H4 (cell line): ENCODE measurements at places on chromosomes 16 and 17.

DNA sequence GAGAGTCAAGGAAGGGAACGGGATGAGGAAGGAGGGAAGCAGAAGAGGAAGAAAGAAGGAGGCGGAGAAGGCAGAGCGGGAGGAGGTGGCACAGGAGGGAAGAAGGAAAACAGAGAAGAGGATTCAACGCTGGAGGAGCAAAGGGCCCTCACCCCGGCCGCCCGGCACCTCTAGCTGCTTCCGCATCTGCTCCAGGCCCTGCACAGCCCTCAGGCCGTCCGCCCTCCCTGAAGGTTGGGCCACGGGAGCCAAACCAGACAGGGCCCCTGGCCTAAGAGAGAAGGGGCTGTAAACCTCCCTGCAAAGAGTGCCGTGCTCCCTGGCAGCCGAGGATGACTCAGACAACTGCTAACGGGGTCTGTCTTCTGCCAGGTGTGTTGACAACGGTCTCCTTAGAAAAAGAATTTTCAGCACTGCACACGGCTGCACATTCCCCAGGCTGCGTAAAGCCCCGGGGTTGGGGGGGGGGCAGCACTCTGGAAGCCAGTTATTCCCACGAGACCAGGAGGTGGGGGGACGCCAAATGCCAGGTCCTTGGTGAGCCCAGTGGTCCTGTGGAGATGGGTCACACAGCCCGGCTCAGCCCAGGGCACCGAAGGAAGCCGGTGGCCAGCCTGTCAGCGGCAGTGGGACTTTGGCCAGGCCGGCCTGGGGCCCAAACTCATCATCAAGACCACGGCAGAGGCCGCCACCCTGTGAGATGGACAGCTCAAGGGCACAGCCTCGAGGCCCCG is 29.1 kb downstream of the MRM3 start:
- no peak for DNase-seq

GRCh38 chr16:80862160-80862705 is 57.8 kb upstream of the CDYL2 start:
- no peak for DNase-seq

DNA sequence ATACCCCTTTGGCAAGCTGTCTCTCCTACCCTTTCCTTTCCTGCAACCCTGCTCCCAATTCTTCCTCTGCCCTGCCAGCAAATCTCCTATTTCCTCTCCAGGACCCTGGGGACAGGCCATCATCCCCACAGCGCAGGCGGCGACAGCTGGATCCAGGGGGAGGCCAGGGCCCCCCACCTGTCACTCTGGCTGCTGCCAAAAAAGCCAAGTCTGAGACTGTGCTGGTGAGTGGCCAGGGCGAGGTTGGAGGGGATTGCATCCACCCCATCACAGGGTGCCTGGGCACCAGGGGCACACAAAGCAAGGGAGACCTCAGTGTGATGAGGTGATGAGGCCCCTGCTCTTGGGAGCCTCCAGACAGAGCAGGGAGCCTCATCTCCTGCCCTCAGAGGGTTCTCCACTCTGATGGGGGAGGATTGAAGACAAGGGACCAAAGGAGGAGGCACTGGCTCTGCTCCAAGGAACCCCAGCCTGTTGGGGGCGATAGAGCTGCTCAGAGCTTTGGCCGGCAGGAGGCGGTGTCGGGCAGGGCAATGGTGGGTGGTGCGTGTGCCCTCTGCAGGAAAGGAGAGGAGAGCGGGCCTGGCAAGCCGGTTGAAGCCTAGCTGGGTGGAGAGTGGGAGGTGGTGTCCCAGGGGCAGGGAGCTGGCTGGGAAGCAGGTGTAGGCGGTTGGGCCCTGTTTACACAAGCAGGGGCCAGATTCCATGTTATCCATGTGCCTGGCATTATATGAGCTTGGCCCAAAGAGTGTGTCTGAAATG is 15.6 kb upstream of the PDK2 start:
- peak; percentile 78 for DNase-seq

DNA sequence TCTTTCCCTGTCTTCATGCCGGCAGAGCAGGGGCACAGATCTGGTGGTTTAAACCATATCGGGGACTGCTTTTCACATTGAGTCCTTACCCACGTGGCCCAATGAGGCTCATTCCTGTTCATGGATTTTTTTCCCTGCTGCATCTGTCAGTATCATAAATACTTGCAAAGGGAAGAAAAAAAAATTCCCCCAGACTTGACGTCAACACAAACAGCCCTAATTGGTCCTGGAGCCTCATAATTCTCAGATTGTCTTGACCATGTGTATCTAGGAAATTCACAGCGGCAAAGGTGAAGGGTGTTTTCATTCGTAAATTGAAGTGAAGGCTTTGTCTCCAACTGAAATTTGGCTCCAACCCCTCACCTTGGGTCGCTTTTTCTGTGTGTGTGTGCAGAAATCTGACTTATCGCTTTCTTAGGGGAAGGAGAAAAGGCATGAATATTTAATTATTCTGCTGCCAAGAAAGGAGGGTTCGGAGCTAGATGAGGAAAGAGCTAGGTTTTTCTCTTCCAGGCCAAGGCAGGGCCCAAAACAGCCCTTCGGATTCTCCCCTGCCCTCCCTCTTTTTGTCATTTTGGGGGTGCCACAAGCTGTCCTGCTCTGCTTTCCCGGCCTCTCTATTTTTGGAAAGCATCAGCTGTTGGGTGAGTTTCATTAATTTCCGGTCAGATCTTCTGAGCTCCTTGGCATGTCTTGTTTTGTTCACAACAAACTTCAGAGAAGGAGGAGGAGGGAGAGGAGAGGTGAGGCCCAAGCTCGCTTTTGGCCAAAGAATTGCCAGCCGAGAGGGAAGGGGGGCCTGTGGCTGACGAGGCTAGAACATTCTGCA is 17.8 kb upstream of the CIBAR2 start:
- DNase-seq, result no peak

DNA sequence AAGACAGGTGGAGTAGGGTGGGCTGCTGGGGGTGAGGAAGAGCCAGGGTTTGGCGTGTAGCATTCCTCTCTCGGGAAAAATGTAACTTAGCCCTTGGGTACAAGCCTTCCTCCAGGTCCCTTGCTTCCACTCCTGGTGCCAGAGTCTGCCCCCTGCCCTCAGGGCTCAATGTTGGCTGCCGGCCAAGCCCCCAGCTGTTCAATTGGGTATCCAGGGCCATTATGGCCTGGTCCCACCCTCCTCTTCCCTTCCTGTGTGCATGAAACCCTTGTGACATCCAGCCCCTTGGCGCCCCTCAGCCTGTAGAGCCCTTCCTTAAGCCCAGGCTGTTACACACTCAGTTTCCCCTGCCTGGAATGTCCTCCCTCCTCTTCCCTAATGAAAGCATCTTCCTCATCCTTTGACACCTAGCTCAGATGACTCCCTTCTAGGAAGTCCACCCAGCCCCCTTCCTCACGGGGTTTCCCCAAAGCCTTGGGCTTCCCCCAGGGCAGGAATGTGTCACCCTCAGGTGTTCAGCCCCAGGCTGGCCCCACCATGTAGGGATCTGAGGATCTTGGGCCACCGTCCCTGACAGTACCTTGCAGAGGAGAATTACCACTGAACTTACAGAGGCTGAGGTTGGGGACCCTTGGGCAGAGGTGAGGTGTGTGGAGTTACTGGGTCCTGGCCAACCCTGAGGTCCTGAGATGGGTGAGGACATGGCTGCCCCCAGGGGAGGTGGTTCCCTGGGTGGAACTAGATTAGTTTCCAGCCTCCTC is 30.0 kb downstream of the B9D1 start:
- DNase-seq, result no peak

- no peak for DNase-seq
These were observed 109.6 kb downstream of the HS3ST3A1 start for GRCh38 chr17:13491916-13492736.

DNA sequence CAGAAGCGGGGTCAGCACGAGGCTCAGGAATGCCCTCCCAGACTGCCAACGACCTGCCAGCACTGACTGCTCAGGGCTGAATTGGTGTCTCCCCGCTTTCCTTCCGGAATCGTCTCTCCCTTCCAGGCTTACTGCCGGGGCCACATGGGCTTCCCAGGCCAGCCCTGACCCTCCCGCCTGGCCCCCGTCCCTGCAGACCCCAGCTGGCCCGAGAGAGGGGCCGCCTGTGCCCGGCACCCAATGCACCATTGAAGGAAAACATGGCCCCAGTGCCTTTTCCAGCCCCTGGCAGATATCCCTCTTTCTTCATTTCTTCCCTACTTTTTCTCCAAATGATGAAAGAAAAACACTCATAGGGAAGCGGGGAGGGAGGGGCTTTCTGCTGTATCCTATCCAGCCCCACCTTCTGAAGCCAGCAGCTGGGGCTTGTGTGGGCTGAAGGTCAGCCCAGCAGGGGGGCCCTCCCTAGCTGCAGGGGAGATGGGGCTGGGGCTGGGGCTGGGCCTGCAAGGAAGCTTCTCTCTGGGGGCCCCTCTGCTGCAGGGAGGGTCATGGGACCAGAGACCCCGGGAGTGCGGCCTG is 25.9 kb downstream of the ZNF469 start:
- DNase-seq, result no peak

GRCh38 chr16:8083560-8083959 is 506.8 kb downstream of the TMEM114 start:
- no peak for DNase-seq

DNA sequence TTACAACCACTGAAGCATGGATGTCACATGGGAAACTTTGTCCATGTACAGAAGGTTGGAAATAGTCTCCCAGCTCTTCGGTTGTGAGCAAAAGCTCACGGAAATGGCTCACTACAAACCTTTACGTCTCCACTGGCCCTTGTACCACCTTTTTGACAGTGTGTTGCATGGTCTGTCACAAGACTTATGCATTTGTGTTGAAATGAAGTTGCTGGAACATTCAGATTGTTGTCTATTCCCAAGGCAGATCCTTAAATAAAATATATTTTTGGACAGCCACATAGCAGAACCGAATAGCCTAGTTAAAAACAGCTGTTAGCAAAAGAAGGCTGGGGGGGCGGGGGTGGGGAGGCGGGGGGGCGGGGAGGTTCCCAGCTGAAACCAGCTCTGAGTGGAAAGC is 39.2 kb downstream of the KNOP1 start:
- DNase-seq, result no peak

- peak; percentile 4 for DNase-seq
These were observed 11.4 kb upstream of the MYH13 start for GRCh38 chr17:10384175-10384574.

DNA sequence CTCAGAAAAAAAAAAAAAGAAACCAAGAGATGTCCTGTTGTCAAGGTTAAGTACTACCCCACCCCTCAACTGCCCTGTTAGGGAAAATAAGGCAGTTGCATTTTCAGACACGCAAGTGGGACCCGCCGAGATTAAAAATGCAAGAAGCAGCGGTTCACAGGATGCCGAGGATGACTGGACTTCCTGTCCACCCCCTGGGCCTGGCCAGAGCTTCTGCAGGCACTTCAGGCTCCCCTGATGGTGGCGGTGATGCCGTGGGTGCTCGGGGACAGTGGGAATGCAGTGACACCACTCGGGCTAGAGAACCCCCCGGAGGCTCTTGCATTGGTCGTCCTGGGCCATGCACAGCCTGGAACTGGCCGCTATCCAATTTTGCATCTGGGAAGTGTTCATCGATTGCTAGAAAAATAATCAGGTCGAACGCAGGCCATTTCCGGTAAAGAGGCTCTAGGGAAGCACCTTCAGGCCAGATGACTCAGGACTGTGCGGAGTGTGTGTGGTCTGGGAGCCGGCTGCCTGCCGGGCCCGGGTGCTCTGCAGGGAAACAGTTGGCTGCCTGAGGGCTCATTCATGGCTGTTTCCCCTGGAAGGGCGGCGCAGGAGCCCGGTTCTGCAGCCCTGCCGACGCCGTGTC is 13.4 kb upstream of the CRISPLD2 start:
- peak; percentile 89 for DNase-seq

- no peak for DNase-seq
These were observed 48.8 kb downstream of the NDEL1 start for GRCh38 chr17:8484465-8484864.

GRCh38 chr16:86631444-86631843 is 53.1 kb downstream of the FOXL1 start:
- DNase-seq, result no peak

- no peak for DNase-seq
These were observed 40.9 kb upstream of the JPH3 start for GRCh38 chr16:87561200-87562105.

DNA sequence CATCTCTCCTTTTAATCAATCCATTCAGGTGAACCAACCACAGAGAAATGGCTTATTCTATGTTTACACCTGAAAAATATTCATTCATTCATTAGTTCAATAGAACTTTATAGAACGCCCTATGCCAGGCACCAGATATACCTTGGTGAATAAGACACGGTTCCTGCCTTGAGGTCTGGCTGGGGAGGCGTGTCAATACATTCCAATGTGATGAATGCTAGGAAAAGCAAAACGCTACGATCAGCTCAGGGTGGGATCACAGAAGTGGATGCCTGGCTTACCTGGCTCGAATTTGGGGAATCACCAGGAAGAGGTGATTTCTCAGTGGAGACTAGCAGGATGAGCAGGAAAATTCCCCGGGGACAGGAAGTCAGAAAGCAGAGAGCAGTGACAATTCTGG is 17.5 kb upstream of the WFIKKN2 start:
- no peak for DNase-seq

- DNase-seq, result no peak
These were observed 3.0 kb upstream of the CCL1 start for GRCh38 chr17:34366010-34366409.

- DNase-seq, result no peak
These were observed 52.0 kb downstream of the MRM3 start for GRCh38 chr17:834136-834535.

DNA sequence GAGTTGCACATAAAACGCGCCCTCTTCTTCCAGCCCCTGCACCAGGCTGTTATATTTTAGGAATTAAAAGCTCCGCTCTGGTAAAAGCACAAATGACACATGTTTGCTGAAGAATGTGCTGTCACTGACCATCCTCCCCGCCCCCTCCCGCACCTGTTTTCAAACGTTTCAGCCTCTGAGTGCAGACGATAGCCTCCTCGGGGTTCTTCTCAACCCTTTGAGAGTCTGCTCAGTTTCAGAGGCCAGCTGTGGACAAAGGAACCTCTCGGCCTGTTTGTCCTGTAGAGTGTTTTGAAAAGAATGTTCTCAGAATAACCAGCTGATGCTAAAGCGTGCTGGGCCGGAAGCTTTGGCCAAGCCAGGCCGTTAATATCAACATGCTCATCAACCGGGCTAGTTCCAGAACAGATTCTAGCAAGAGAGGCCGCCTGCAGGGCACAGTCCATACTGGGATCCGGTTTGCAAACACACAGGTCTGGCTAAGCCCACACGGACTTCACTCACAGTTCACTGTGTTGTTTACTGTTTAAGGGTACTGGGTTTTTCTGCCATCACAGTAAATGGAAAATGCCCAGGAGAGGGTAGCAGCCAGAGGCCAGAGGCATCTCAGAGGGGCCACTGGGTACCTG is 6.4 kb upstream of the CACNG4 start:
- no peak for DNase-seq

- no peak for DNase-seq
These were observed 649 bp downstream of the GSE1 start for GRCh38 chr16:85613604-85614337.

DNA sequence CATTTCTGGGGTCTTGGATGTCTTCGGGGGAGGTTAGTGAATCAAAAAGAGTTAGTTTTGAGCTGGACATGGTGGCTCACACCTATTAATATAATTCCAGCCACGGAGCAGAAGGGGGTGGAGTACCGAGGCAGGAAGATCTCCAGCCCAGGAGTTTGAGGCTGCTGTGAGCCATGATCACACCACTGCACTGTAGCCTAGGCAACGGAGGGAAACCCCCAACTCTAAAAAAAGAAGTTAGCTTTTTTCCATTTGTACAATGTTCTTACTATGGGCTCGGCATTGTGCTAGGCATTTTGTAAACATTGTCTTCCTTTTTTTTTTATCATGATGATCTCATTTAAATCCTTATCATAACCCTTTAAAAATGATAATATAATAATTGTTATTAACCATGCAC is 8.3 kb upstream of the SNF8 start:
- no peak for DNase-seq
